Endothelial cell of umbilical vein (primary cell): ENCODE measurements at places on chromosomes 1 and 21. TPM values are rescaled to one million over a fixed set of nuclear protein-coding genes. Genes with fewer than 3 reads are reported as not detected.

The ADAMTS4 gene
- 8.9 and 13.6 TPM in 2 replicates for total RNA-seq

The INSRR gene
- not detected in 2 replicates for total RNA-seq

The ITLN1 gene
- total RNA-seq, result not detected in 2 replicates

The SUCO gene
- 26.6 and 27.2 TPM in 2 replicates for total RNA-seq

The SELE gene
- total RNA-seq, result 1.8 and 4.7 TPM in 2 replicates

The COL11A1 gene
- not detected in 2 replicates for total RNA-seq
